ENCODE measurements at places on chromosomes 7 and 10.
A peak's percentile ranks its signal among the peaks of the same experiment; 100 is the strongest.

DNA sequence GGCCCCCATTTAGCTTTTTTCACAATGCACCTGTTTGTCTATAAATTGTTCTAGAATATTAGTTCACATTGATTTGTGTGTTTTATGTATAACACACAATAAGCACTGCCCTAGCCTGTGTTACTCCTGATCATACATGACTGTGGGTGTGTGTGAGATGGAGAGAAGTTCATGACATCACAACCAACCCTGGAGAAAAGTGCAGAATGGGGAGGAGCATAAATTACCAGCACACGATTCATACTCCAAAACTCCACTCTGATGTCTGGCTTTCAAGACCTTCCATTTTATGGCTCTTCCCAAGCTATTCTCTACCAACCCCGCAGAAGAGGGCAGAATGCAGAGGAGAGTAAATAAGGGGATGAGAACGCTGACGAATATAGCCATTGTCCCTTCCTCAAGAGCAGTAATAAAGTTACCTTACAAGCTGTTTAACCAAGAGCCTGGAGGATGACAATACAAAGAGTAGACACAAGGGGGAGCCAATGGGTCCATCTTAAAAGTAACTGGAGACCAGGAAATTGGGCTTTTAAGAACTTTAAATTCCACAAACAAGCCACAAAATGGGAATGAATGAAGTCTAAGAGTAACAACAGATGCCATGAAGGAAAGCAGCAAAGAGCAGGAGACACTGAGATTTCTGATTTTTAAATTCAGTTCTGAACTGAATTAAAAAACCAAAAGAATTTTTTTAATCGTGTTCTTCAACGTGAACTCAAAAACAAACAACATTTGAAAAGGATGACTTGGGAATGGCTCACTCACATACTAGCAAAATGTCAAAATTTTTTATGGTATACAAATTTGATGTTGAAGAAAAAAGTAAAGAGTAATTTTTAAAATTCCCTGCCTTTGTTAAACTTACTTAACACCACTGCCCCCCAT is 159.6 kb downstream of the PARD3 start:
- no peak overlapping the region for H3K27ac ChIP-seq
- DNase-seq = no peak
- no peaks in the 10 kb centered on the region for H3K36me3 ChIP-seq
- no peak overlapping the region for H3K4me3 ChIP-seq
- peaks cover 7% of the 10 kb centered on the region for H3K4me1 ChIP-seq

DNA sequence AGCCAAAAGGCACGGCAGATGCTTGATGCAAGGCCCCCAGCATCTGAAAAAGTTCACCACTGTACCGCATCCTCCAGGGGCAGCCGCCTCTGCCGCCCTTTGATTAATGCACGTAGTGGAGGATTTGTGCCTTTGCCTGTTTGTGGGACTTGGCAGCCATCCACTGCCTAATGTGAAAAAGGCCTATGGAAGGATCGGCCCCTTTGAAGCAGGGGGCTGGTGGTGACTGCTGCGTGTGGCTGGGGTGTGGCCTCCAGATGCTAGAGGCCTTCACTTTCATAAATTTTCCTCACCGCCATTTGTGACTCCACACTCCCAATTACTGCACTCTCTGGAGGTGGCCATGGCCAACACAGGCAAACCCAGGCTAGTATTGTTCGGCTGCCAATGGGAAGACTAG is 226.0 kb downstream of the BMPER start:
- H3K27me3 ChIP-seq = no peaks in the 10 kb centered on the region
- no peaks in the 10 kb centered on the region for H3K36me3 ChIP-seq
- DNase-seq = no peak

- peaks cover 2% of the 10 kb centered on the region for H3K4me1 ChIP-seq
- no peaks in the 10 kb centered on the region for H3K27me3 ChIP-seq
- H3K4me3 ChIP-seq = no peak overlapping the region
- DNase-seq = peak; percentile 78
- H3K27ac ChIP-seq = no peak overlapping the region
Measured at GRCh38 chr7:2013381-2014311, 219.1 kb downstream of the MAD1L1 start.

- H3K27ac ChIP-seq = peak overlapping the region; percentile 95
- no peak overlapping the region for H3K4me3 ChIP-seq
- peak; percentile 88 for DNase-seq
Measured at GRCh38 chr10:69352569-69353264, 64.0 kb downstream of the TACR2 start.

- H3K36me3 ChIP-seq = no peaks in the 10 kb centered on the region
- no peak overlapping the region for H3K27ac ChIP-seq
- DNase-seq = no peak
- H3K27me3 ChIP-seq = peaks cover 3% of the 10 kb centered on the region
Measured at GRCh38 chr10:45163315-45163975, 152.0 kb downstream of the OR13A1 start.

DNA sequence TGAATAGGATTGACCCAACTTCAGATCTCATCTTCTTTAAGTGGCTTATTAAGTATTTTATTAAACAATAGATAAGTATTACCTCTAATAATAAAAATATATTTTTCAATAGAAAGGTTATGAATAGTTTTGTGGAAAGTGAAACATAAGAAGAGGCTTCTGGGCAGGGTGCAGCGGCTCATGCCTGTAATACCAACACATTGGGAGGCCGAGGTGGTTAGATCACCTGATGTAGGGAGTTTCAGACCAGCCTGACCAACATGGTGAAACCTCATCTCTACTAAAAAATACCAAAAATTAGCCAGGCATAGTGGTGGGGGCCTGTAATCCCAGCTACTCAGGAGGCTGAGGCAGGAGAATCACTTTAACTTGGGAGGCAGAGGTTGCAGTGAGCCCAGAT is 26.5 kb downstream of the GPR85 start:
- H3K27me3 ChIP-seq = no peaks in the 10 kb centered on the region
- no peaks in the 10 kb centered on the region for H3K4me1 ChIP-seq
- H3K36me3 ChIP-seq = no peaks in the 10 kb centered on the region
- H3K4me3 ChIP-seq = no peak overlapping the region

- no peak overlapping the region for H3K27ac ChIP-seq
- DNase-seq = no peak
- no peaks in the 10 kb centered on the region for H3K27me3 ChIP-seq
- no peak overlapping the region for H3K4me3 ChIP-seq
- H3K36me3 ChIP-seq = no peaks in the 10 kb centered on the region
Measured at GRCh38 chr7:38372290-38372689, 98.9 kb upstream of the TARP start.

GRCh38 chr7:111750878-111751277 is 188.6 kb upstream of the IMMP2L start:
- no peaks in the 10 kb centered on the region for H3K27me3 ChIP-seq
- H3K36me3 ChIP-seq = no peaks in the 10 kb centered on the region
- H3K27ac ChIP-seq = no peak overlapping the region

DNA sequence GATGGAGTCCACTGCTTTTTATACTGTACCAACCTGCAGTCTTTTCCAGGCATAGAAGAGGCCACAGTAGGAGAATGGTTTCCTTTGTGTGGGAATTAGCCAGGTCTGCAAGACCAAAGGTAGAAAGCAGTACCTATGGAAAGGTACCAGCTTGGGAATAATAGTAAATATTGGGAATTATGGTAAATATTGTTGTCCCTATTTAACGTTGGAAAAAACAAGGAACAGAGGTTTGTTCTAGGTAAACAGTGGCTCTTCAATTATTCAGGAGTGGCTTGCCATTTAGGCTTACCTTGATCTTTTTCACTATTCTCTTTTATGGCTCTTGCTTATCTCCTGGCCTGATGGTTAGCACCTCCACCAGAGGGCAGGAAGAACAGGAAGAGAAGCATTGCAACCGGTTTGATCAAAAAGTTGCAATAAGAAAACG is 43.9 kb upstream of the GSAP start:
- DNase-seq = no peak
- no peak overlapping the region for H3K4me3 ChIP-seq
- H3K27ac ChIP-seq = no peak overlapping the region
- H3K4me1 ChIP-seq = peaks cover 11% of the 10 kb centered on the region
- no peaks in the 10 kb centered on the region for H3K27me3 ChIP-seq

DNA sequence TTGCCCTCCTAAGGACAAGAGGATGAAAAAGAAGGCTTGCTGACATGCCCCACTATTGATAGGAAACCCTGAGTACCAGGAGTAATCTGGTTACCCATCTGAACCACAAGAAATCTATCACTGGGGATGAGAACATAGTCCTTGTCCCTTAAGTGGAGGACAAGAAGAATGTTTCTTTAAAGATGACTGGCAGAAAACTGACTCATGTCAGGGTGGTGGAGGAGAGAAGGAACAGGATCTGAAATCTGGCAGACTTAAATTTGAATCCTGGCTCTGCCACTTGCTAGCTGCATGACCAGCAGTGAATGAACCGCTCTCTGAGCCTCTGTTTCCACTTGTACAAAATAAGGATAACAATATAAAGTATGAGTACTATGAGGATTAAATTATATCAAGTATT is 38.9 kb upstream of the XPNPEP1 start:
- no peaks in the 10 kb centered on the region for H3K36me3 ChIP-seq
- H3K4me1 ChIP-seq = peaks cover 54% of the 10 kb centered on the region
- no peak overlapping the region for H3K4me3 ChIP-seq
- peak overlapping the region; percentile 53 for H3K27ac ChIP-seq
- no peak for DNase-seq

DNA sequence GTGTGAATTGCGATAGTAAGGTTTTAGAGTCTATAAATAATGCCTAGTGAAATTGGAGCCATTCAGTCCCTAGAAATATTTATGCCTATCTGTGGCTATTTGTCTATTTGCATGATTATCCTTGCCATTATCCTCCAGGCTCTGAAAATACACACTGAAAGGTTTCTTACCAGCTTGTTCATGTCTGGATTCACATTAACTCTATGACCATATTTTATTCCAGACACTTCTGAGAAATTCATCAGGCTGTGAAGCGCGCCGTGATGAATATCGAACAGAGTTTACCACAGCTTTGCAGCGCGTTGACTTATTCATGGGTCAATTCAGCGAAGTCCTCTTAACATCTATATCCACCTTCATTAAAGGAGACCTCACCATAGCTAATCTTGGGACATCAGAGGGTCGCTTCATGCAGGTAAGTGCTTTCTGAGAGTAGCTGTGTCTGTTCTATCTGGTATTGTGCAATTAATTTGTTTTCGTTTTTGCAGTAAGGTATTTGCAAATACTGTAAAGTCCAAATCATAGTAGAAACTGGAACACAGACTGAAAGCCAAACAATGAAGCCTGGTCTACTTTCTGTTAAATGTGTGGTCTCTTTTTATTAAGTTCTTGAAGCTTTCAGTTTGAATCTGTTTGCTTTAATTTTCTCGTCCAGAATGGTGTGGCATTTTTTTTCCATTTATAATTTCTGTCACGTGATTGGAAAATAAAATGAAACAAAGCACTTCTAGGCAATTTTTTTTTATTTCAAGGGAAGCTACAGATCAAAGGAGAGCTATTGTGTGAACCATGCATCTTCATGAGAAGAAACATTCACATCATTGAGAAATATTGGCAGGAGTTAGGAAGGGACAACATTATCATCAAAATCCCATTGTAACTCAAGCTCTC is 59.7 kb downstream of the MET start:
- H3K36me3 ChIP-seq = peaks cover 25% of the 10 kb centered on the region
- H3K27me3 ChIP-seq = no peaks in the 10 kb centered on the region
- H3K4me3 ChIP-seq = no peak overlapping the region
- H3K27ac ChIP-seq = no peak overlapping the region
- no peak for DNase-seq

GRCh38 chr10:29830531-29831512 is 196.1 kb upstream of the SVIL start:
- H3K36me3 ChIP-seq = no peaks in the 10 kb centered on the region
- peaks cover 16% of the 10 kb centered on the region for H3K27me3 ChIP-seq
- no peak for DNase-seq

- H3K36me3 ChIP-seq = no peaks in the 10 kb centered on the region
- no peak overlapping the region for H3K4me3 ChIP-seq
- no peaks in the 10 kb centered on the region for H3K27me3 ChIP-seq
Measured at GRCh38 chr10:82245157-82245556, 370.2 kb downstream of the NRG3 start.

- no peaks in the 10 kb centered on the region for H3K36me3 ChIP-seq
- DNase-seq = no peak
- no peak overlapping the region for H3K4me3 ChIP-seq
- no peak overlapping the region for H3K27ac ChIP-seq
- no peaks in the 10 kb centered on the region for H3K27me3 ChIP-seq
Measured at GRCh38 chr7:20343941-20344340, 13.2 kb downstream of the ITGB8 start.

GRCh38 chr7:191981-192649 is at the start of gene FAM20C:
Gene FAM20C, plus strand, starts transcription at chr7:192571. Its CDS starts 629 bp downstream, at chr7:193200.
- H3K27me3 ChIP-seq = no peaks in the 10 kb centered on the region
- peak within 1 kb of the TSS; percentile 70 for H3K27ac ChIP-seq
- H3K36me3 ChIP-seq = peaks cover 29% of the 10 kb centered on the region
- H3K4me1 ChIP-seq = peaks cover 33% of the 10 kb centered on the region

- no peaks in the 10 kb centered on the region for H3K27me3 ChIP-seq
- no peak overlapping the region for H3K27ac ChIP-seq
- peak; percentile 15 for DNase-seq
- H3K4me3 ChIP-seq = no peak overlapping the region
- no peaks in the 10 kb centered on the region for H3K4me1 ChIP-seq
Measured at GRCh38 chr10:131559450-131559911, 248.0 kb upstream of the TCERG1L start.

- H3K27me3 ChIP-seq = no peaks in the 10 kb centered on the region
- H3K4me1 ChIP-seq = peaks cover 11% of the 10 kb centered on the region
Measured at GRCh38 chr10:36457751-36458150, 667.6 kb upstream of the ANKRD30A start.

DNA sequence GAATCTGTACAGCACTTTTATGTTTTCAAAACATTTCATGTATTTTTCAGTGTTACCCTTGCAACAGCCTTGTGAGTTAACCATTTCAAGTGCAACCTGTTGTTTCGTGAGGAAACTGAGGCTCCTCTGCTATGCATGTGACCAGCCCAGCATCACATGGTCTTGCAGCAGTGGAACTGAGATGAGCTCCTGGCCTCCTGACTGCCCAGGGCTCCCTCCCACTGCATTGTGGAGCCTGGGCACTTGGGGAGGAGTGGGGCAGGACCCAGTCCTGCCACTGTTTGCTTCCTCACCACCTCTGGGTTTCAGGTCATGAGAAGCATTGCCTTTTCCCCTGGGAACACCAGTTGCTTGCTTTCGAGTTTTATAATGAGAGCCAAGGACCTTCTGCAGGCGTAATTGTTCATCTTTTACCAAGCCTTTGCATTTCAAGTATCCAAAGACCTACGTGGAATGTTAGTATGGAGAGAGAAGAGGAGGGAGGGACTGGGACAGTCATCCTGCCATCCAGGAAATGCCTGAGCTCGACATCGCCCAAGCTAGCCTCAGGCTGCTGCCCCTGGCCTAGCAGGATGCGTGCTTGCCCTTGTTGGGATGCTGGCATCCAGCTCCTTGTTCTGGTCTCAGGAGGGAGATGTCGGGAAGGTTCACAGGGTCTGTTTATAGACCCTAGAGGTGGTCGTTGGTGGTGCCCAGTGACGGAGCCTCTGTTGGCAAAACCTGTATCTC is 32.3 kb upstream of the BHLHA15 start:
- no peak overlapping the region for H3K27ac ChIP-seq
- no peaks in the 10 kb centered on the region for H3K27me3 ChIP-seq
- H3K36me3 ChIP-seq = peaks cover 2% of the 10 kb centered on the region
- H3K4me1 ChIP-seq = no peaks in the 10 kb centered on the region

Data from osteoblast (primary cell).